Activated T-helper 17 cell treated with anti-CD3 and anti-CD28 coated beads, Interleukin-2, amount 50 U/mL, for 72 hours (primary cell): ENCODE measurements at places on chromosomes 11 and 22. TPM values are rescaled to one million over a fixed set of nuclear protein-coding genes. Genes with fewer than 3 reads are reported as not detected.

Gene SCUBE2
- total RNA-seq, result 0.66 TPM

Gene CHCHD10
- 49.6 TPM for total RNA-seq

Gene CCDC81
- total RNA-seq, result 0.41 TPM

Gene SERPING1
- not detected for total RNA-seq

Gene P4HA3
- total RNA-seq, result not detected

Gene CDKN1C
- total RNA-seq, result 0.58 TPM

Gene UBE4A
- total RNA-seq, result 40.9 TPM

Gene GSTT2B
- total RNA-seq, result 0.41 TPM

Gene TRIM6
- total RNA-seq, result 0.19 TPM

Gene GNG3
- total RNA-seq, result not detected

Gene ADM2
- total RNA-seq, result 1.3 TPM

Gene RBMXL2
- total RNA-seq, result not detected

Gene KMT5B
- 30.0 TPM for total RNA-seq

Gene APOA5
- not detected for total RNA-seq

Gene PHETA2
- 2.5 TPM for total RNA-seq

Gene KCNK4
- not detected for total RNA-seq

Gene YPEL1
- 0.91 TPM for total RNA-seq

Gene SLC37A2
- total RNA-seq, result 1.6 TPM

Gene BEST1
- total RNA-seq, result 0.24 TPM

Gene DDI1
- not detected for total RNA-seq

Gene RELT
- total RNA-seq, result 31.2 TPM

Gene TMA7B
- 4.0 TPM for total RNA-seq

Gene THRSP
- not detected for total RNA-seq

Gene TRAPPC4
- total RNA-seq, result 75.2 TPM

Gene MRGPRF
- total RNA-seq, result not detected

Gene C11orf16
- not detected for total RNA-seq

Gene GPHA2
- not detected for total RNA-seq

Gene EIF3M
- 250 TPM for total RNA-seq

Gene SLC25A18
- total RNA-seq, result not detected

Gene PATE2
- not detected for total RNA-seq

Gene ACR
- total RNA-seq, result not detected

Gene NRGN
- 8.0 TPM for total RNA-seq

Gene C11orf86
- total RNA-seq, result not detected

Gene ESAM
- 0.84 TPM for total RNA-seq

Gene OR51B4
- not detected for total RNA-seq

Gene KLHL35
- total RNA-seq, result 1.2 TPM

Gene PPM1F
- 20.3 TPM for total RNA-seq

Gene NPAS4
- 0.21 TPM for total RNA-seq

Gene RASSF10
- total RNA-seq, result not detected

Gene HDAC10
- 67.5 TPM for total RNA-seq

Gene MPPED1
- not detected for total RNA-seq

Gene HTR3B
- not detected for total RNA-seq

Gene TEX12
- total RNA-seq, result 0.24 TPM

Gene SAC3D1
- 20.1 TPM for total RNA-seq

Gene LYVE1
- total RNA-seq, result not detected

Gene MUC2
- total RNA-seq, result not detected

Gene UBQLN3
- 0.34 TPM for total RNA-seq

Gene CHRM1
- not detected for total RNA-seq

Gene EHF
- total RNA-seq, result 0.35 TPM

Gene BIK
- total RNA-seq, result 4.0 TPM

Gene OR8D4
- not detected for total RNA-seq

Gene CAVIN3
- 7.6 TPM for total RNA-seq

Gene CSF2RB
- 4.8 TPM for total RNA-seq

Gene MYBPC3
- total RNA-seq, result not detected

Gene PRDX5
- total RNA-seq, result 164 TPM

Gene LRRC4C
- total RNA-seq, result not detected

Gene DEFB131B
- not detected for total RNA-seq
